NCI-H1694 treated with DMSO at 0.1 percent for 48 hours (cell line): ENCODE measurements at places on chromosomes 6 and 20.

- no peak for DNase-seq
Measured at GRCh38 chr6:65248101-65248610, 458.9 kb downstream of the EYS start.

DNA sequence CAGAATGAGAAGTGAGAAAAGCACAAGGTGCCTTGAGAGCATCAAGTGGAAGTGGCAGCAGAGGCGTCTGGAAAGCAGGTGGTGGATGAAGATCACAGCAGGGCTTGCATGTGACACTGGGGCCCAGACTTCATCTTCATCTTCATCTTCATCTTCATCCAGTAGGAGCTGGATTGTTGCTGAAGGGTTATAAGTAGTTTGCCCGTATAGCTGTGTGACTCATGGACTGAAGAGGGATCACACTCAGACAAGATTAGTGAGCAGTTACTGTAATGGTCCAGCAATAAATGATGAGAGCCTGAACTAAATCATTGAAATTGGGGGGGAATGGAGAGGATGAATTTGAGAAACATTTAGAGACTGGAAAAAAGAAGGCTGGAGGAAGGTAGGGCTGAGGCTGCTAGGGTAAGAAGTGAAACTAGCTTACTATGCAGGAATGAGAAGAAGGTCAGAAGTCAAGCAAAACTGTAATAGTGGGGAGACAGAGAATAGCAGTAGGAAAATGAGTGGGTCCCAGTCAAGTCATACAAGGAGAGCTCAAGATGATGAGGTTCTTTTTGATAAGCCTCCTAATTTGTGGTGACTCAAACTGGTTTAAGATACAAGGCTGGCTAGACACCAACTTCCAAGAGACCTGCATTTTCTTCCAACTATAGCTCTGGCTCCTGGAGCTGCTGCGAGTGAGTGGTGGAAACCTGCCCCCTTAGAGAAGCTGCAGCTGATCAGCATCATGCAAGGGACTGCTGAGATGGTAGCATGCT is 92.3 kb upstream of the BEND6 start:
- no peak for DNase-seq

- no peak for DNase-seq
Measured at GRCh38 chr20:59530782-59531181, 73.6 kb upstream of the PHACTR3 start.

DNA sequence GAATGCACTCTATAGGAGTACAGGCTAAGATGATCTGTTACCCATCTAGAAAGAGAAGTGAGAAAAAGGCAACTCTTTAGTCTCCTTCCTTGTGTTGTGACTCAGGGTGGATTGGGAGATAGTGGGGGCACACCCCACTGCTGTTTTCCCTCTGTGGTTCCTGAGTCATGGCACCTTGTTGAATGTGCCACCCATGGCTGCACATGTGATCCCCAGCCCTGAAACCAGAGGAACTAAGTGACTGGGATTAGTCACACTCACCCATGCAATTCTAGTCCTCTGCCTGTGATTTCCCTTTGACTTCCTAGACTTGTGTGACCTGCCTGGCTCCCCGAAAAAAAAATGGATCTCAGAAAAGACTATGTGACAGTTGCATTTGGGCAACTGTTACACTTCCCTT is 48.6 kb upstream of the HTR1B start:
- no peak for DNase-seq

GRCh38 chr6:140382355-140382754 is 1007.9 kb upstream of the CITED2 start:
- DNase-seq, result no peak

DNA sequence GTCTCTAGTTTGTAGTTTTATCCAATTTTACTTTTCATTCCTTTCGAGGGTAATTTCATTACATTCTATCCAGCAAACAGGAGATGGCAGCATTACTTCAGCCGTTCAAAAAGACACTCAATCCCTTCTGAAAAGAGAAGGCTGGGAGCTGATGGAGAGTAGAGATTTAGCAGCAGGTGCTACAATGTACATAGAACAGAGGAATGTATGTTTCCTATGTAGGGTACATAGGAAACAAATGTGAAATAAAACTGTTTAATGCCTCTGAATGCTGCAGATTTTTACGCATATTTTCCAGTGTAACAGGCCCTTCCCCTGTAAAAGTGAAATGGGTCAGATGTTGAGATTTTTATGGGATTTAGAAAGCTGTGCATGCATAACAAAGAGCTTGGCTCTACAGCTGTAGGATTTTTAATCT is 16.0 kb downstream of the RPS12 start:
- peak; percentile 8 for DNase-seq

GRCh38 chr6:132053511-132053910 is 102.3 kb upstream of the CCN2 start:
- DNase-seq, result no peak
